Amniotic epithelial cell (primary cell): ENCODE measurements at places on chromosomes 16 and 17.
A peak's percentile ranks its signal among the peaks of the same experiment; 100 is the strongest.

GRCh38 chr16:68126395-68126794 is 41.2 kb downstream of the NFATC3 start:
- DNase-seq = no peak

DNA sequence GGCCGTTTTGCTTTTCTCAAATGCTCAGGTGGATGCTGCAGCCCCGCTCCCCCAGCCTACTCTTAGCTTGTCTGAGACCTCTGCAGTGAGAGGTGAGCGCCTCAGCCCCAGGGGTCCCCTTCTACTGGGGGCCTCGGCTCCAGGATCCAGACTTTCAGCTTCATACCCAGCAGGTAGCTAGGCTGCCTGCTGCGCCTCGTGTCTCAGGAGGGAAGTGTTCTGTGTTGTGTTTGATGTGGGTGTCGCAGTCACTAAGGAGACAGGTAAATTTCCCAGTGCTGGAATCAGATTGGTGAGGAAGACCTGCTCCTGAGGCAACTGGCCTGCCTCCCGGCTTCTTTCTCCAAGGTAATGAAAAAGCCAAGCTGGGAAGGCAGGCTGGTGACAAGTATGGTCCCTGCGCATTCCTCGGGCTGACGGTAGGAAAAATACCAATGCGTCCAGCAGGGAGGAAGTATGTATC is 604.0 kb upstream of the SALL1 start:
- no peak for DNase-seq

DNA sequence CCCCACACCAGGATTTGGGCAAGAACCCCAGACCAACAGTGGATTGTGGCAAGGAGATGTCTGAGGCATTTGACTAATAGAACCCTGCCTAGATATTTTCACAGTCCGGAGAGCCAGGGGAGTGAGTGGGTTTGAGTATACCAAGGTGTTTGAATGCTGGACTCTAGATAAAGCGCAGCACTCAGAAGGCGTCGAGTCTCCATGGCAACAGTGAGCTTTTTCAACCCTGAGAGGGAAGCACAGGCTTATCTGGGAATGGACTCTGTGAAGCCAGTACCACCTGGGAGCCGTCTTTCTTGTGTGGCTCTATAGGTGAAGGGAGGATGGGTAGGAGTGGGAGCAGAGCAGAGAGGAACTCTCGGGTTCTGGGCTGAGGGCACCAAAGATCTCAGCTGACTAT is 147.0 kb downstream of the SHISA6 start:
- DNase-seq = no peak

DNA sequence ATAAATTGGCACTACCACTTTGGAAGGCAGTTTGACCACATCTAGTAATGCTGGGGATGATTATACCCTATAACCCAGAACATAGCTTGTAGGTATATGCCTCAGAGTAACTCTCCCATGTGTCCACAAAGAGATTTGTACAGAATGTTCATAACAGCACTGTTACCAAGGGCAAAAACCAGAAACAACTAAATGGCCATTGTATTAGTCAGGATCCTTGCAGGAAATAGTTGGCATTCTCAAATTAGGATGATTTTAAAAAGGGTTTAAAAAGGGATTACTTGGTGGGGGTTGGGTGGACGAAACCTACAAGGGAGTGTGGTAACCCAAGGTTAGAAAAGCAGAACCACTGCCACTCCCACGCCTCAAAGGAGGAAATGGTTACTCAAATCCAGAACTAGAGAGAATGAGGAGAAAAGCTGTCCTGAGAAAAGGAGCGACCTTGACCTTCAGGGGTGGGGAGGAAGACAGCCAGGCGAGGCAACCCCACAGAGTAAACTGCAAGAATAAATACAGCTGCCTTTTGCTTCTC is 2.1 kb downstream of the CPPED1 start:
- peak; percentile 99 for DNase-seq

- no peak for DNase-seq
Observed at GRCh38 chr17:4502466-4503154, 3.9 kb downstream of the SPNS2 start.

GRCh38 chr17:7579001-7579833 is at the start of gene CD68:
TSS of gene CD68 (plus strand) at chr17:7579638. CDS start at chr17:7579678, 40 bp downstream.
- DNase-seq = peak; percentile 93

- DNase-seq = peak; percentile 85
Observed at GRCh38 chr16:29909391-29909790, 9.1 kb downstream of the ASPHD1 start.

GRCh38 chr17:11290814-11291213 is 49.8 kb downstream of the SHISA6 start:
- DNase-seq = no peak

DNA sequence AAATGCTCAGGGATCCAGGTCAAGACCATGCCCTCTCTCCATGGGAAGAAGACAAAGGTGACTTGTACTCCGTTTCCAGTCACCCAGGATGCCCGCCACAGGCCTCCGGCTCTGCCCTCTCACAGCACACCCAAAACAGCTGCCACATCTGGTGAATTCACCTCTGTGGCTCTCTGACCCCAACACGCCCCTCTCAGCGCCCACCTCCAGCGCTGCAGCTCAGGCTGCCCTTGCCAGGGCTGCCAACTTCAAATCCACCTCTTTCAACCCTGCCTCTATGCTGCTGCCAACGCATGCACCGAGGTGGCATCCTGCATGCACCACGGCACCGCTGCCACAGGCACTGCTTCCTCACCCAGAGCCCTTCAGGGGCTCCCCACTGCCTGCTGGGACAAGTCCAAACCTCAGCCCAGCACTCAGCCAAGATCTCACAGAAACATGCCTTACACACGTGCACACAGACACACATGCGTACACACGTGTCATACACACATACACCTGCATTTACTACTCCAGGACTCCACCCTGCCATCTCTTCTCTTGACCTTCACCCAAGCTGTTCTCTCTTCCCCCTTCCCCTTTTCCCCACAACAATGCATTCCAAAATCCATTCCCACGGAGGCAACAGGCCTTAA is 7.5 kb downstream of the HID1 start:
- DNase-seq = no peak

- DNase-seq = no peak
Observed at GRCh38 chr17:9023392-9024218, 2.3 kb downstream of the NTN1 start.

GRCh38 chr17:10737168-10737622 is 7.4 kb upstream of the TMEM220 start:
- peak; percentile 58 for DNase-seq

GRCh38 chr16:14462811-14463210 is 167.2 kb downstream of the PARN start:
- peak; percentile 43 for DNase-seq

DNA sequence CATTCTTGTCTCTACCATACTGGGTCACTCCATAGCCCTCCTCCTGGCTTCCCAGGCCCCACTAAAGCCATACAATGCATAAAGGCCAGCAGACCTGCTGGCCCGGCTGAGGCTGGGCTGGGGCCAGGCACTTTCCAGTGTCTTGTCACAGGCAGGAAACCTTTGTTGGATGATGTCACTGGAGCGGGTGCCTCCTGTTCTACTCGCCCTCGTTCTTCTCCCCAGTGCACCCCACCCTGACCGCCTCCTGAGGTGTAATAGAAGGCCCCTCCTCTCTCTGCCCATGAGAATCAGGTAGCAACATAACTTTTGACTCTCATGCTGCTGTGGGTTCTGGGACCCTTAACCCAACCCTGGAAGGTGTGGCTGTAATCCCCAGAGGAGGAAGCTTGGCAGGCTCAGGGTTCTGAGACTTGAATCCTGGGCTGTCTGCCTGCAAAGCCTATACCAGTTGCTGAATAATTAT is 54.2 kb upstream of the IL34 start:
- DNase-seq = no peak

GRCh38 chr17:20267459-20267842 is 199.9 kb downstream of the LGALS9B start:
- no peak for DNase-seq

DNA sequence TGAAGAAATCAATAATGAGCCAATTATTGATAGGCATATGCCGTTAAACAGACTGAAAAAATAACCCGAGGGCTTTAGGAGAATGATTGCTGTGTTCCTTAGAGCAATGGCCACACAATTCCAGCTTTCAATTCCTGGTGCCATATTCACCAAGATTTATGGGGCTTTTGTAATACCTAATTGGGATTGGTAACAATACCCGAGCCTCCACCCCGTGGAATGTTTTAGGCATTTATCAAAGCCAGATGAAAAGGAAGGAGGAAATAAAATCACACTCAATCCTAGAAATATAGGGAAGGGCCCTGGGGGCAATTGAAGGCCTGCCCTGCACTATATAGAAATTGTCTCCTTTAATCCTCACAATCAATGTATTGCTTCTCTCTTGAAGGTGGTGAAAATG is 42.1 kb upstream of the MLYCD start:
- DNase-seq = no peak

DNA sequence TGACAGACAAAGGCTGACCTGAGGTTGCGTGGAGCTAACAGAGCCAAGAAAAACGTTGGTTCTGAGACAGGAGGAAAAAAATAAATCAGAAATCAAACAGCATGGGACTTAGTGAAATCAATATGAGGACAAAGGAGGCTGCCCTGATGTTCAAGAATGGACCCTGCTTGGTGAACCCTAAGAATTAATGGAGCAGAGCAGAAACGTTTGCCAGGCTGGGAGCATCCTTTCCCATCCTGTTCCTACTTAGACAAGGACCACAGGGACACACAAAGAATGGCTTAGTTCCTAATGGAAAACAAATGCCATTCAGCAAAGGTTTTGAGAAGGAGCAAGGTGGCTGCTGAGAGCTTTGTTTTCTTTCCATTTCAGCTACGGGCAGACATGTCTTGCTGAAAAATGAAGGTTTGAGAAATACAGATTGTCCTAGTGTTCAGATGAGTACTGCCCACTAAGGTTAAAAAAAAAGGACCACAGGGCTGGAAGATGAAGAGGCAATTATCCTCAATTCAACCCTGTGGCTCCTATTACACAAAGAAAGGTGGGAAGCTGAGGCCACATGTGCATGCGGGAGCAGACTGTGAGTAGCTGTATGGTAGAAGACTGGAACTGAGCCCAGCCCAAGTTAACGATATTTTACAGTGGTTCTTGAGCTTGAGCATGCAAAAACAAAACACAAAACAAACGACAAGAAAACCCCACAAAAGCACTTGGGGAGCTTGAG is 230.1 kb downstream of the SLC39A11 start:
- DNase-seq = no peak

GRCh38 chr17:64378890-64379354 is 11.7 kb downstream of the PECAM1 start:
- DNase-seq = no peak

- DNase-seq = no peak
Observed at GRCh38 chr16:30787613-30788378, 791 bp upstream of the ZNF629 start.

GRCh38 chr17:68771867-68772515 is 170.8 kb upstream of the FAM20A start:
- peak; percentile 81 for DNase-seq

GRCh38 chr16:29770250-29770929 is 7.7 kb upstream of the ZG16 start:
- no peak for DNase-seq

- no peak for DNase-seq
Observed at GRCh38 chr17:75571885-75572215, 15.8 kb upstream of the MYO15B start.

- peak; percentile 63 for DNase-seq
Observed at GRCh38 chr17:41544491-41544892, 16.4 kb upstream of the KRT19 start.

DNA sequence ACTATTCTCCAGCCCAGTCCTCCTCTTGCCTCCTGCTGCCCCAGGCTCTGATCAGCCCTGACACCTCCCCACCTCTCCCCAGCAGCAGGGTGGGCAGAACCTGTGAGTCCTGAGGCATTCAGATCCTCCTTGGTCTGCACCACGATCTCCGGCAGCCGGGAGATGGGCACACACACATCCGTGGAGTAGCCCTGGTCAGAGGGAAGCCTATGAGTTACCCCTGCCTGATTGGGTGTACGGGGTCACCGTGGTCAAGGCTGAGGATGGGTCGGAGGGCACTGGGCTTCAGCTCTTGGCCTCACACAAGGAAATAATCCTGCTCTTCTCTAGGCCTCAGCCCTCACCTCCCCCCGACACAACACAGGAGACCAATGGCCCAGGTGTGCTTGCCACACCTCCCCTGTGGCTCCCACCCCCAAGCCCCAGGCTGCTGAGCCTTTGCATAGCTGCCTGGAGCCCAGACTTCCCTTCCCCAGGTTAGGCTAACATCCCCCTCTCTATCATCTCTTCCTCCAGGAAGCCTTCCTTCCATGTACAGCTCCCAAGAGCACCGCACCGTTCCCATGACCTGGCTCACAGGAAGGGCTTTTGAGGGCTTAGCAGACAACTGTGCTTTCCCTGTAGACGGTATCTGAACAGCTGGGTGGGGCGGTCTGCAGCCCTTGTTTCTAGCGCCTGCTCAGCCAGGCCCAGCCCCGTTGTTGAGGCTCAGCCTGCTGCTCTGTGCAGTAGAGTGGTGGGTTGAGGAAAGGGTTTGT is 3.7 kb downstream of the LDHD start:
- no peak for DNase-seq

DNA sequence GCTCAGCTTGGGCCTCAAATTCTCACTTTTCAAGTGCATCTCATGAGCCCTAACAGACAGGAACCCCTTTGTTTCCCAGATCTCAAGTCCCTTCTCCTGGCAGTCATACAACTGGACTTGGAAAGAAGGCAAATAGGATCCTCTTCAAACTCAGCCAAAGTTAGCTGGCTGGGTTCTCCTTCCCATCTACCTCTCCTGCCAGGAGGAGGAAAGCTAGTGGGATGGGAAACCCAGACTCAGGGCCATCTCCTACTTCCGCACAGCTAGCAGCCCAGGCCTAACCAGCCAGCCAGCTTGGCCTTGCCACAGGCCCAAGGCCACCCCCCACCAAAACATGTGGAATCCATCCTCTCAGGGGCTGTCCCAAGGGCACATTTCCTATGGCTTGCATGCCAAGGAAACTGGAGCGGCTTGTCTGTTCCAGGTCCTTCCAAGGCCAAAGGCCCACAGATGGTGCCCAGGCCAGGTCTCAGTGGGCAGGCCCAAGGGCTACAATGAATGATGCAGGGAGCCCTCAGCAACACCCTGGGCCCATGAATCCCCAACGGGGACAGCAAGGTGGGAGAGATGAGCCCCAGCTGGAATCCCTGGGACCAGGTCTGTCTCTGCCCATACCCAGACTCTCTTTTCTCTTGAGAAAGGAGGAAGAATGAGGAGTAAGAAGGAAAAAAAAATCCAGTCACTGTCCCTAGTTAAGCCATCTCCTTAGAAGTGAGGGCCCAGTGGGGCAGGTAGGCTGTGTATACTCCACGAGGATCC is 1.7 kb downstream of the SMARCD2 start:
- no peak for DNase-seq

GRCh38 chr17:76467366-76467765 is at the start of gene AANAT:
TSS of gene AANAT (plus strand) at chr17:76467603. CDS start at chr17:76468747, 1,144 bp downstream.
- DNase-seq = no peak

GRCh38 chr16:48109475-48109874 is 46.3 kb downstream of the ABCC12 start:
- DNase-seq = no peak

DNA sequence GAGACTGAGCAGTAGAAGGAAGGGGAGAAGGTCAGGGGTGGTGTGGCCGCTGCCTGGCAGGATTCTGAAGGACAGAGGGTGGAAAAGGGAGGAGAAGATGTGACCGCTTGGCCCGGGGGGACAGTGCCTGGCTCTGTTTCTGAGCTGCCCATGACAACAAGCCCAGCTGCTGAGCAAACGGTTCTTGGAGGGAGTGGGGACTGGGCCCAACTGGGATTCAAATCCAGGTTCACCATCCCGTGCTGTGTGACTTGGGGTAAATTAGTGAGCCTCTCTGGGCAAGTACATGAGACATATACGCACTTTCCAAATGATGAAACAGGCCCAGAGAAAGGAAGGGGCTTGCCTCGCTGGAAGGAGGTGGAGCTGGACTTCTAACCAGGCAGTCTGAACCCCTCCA is 23.3 kb downstream of the SEC14L5 start:
- no peak for DNase-seq

- peak; percentile 36 for DNase-seq
Observed at GRCh38 chr16:25838724-25839186, 147.0 kb downstream of the HS3ST4 start.
